Suprapubic skin (tissue), 4 donors: ENCODE measurements at places on chromosomes 1 and 21. TPM values are rescaled to one million over a fixed set of nuclear protein-coding genes. Genes with fewer than 3 reads are reported as not detected.

Gene USP16
- 30.0 TPM for total RNA-seq

Gene SPRR5
- 42.8 TPM for total RNA-seq

Gene TRABD2B
- 2.1 TPM for total RNA-seq

Gene NMNAT2
- 0.81 TPM for total RNA-seq

Gene LEPROT
- total RNA-seq, result 37.6 TPM

Gene TMEM81
- 4.7 TPM for total RNA-seq

DNA sequence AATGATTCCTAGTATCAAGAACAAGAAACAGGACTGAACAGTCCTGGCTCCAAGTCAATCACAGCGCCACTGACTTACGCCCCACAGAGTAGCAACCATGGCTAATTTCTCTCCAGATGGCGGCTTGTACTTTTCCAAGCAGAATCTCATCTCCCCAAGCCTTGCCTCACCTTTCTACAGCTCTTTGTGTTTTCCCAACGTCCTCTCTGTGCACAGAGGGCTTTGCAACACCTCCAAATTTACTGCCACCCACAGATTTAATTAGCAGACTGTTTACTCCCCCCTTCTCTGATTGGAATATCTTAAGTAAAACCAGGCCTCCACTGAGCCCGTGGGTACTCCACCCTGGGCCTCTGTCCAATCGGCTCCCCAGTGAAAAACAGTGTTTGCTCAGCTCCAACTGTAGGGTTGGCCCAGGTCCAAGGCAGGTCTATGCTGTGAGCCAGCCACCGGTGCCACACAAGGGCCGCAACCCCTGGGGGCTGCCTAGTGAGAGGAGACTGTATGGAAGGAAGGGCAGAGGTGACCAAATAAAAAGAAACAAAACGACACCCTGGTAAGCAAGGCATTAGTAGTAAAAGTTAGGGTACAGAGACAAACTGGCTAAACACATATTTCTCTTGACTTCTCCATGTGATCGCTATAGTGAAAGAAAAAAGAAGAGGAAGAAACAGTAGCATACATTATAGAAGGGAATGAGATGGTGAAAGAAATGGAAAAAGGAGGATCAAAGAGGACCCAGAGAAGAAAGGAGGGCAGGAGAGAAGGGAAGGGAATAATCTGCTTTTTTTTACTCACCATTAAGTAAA lies 128.4 kb upstream of the SOD1 start:
- DNase-seq, result no peak

DNA sequence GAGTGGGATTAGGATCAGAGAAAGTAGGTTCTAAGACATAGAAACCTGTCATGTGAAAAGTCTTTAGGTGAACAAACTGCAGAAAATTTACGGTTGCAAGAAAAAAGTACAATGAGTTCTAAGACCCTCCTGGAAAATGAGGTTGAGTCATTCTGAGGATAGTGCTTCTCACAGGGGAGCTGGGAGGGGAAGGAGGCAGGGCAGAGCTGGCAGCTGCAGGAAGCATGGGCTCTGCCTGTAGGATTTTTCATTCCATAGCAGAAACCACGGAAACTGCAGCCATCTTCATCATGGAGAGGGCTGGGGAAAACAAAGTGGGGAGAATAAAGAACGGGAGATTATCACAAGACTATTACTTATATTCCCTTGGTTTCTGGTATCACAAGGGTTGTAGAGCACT lies 25.8 kb upstream of the THEM4 start:
- DNase-seq, result no peak

DNA sequence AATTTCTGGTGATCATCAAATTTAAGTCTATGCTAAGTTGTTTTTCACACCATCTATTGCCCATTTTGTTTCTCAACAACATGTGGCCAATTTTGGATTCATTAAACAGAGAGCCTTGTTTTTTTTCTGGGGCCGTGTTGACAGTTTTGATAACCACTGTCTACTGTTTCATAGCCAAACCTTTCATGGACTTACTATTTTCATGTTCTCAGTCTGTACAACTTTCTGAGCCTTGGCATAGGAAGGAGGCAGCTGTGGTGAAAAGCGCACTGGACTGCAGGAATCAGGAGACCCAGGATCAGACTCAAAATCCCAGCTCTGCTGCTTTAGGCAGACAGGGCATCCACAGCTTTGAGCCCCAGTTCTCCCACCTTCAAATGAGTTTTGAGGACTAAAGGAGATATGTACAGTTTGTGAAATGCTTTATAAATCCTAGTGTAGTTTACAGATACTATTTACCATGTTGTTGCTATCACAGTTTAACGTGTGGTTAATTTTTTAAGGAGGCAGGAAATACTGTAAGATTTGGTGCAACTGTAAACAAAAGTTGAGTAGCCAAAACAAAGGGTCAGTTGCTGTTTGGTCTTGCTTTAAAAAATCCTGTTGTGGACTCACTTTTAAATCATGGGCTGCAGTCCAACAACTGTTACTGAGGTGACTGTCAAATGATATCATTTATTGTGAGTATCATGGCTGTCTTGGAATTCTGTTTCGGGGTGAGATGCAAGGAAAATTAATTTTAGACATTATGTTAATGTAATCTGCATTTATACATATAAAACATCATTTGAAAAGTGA lies 2.9 kb downstream of the MACO1 start:
- no peak for DNase-seq

DNA sequence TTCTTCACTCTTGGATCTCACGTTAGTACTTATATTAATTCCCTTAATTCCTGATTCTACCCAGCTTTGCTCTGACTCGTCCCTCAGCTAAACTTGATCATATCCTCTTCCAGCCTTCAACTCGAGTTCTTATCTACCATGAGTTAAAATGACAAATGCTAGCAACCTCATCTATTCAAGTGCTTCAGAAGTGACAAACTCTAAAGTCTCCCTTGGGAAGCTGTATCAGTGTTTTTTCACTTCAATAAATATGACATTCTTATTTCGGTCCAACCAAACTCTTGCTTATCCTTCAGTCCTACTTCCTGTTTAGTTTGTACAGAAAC lies 75.3 kb downstream of the FOXJ3 start:
- DNase-seq, result no peak

GRCh38 chr1:8281843-8282509 lies 35.9 kb upstream of the SLC45A1 start:
- DNase-seq, result no peak

- DNase-seq, result no peak
Measured at GRCh38 chr1:220925707-220926106, 46.5 kb downstream of the HLX start.

- DNase-seq, result no peak
Measured at GRCh38 chr1:173549813-173550212, 53.1 kb downstream of the SLC9C2 start.

DNA sequence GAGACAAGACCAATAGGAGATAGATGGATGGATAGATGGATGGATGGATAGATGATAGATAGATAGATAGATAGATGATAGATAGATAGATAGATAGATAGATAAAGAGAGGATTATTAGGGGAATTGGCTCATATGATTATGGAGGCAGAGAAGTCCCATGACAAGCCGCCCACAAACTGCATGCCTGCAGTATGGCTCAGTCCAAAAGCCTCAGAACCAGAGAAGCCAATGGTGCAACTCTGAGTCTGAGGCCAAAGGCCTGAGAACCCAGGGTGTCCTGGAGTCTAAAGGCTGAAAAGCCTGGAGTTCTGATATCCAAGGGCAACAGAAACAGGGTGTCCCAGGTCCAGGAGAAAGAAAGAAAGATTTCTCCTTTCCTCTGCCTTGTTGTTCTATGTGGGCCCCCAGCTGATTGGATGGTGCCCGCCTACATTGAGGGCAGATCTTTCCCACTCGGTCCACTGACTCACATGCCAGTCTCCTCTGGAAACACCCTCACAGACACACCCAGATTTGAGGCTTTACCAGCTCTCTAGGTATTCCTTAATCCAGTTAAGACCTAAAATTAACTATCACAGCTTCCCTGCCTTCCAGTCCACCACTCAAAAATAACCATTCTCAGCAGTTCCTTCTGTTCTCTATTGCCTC lies 39.6 kb upstream of the IRF2BP2 start:
- no peak for DNase-seq

DNA sequence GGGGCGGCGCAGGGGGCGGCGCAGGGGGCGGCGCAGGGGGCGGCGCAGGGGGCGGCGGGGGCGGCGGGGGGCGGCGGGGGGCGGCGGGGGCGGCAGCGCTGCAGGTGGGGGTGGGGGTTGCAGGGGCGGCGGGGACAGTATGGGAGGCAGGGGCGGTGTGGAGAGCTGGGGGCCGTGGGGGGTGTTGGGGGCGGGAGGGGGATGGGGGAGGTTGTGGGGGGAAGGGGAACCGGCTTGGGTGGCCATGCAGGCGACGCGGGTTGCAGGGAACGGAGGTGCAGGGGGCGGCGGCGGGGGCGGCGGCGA lies 13.0 kb upstream of the SLC19A1 start:
- no peak for DNase-seq

DNA sequence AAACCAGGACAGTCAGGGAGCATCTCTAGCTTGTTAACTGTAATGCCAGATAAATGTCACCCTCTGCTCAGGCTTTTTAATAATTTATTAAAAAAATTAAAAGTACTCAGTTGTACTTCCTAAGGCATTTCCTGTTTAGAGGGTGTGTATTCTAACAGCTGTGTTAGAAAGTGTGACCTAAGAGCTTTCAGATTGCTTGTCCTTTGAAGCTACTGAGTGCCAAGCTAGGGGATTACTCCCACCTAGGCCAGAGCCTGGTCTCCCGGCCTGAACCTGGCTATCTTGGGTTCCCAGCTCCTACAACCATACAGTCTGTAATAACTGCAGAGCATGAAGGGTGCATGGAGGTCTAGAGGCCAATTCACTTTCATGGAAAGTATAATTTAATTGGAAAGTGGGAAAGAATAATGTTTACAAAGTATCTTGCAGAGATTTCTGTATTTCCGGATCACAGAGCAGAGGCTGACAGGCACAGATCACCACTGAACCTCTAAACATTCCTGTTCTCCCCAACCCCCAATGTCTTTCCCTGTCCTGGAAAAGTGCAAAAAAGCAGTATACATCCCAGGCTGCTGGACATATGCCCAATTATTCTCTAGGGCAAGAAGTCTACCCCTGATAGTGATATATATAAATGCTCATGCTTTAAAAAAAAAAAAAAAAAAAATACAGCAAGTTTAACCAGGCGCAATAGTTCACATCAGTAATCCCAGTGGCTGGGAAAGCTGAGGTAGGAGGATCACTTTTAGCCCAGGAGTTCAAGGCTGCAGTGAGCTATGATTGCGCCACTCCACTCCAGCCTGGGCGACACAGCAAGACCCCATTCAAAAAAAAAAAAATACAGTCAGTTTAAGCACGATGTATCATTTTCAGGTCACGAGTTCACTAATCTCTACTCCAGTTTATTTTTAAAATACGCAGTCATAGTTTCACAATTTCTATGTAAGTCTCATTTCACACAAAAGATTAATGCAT lies 36.7 kb upstream of the RAP1A start:
- no peak for DNase-seq

GRCh38 chr1:54247863-54248515 lies 48.0 kb downstream of the MRPL37 start:
- DNase-seq, result no peak

DNA sequence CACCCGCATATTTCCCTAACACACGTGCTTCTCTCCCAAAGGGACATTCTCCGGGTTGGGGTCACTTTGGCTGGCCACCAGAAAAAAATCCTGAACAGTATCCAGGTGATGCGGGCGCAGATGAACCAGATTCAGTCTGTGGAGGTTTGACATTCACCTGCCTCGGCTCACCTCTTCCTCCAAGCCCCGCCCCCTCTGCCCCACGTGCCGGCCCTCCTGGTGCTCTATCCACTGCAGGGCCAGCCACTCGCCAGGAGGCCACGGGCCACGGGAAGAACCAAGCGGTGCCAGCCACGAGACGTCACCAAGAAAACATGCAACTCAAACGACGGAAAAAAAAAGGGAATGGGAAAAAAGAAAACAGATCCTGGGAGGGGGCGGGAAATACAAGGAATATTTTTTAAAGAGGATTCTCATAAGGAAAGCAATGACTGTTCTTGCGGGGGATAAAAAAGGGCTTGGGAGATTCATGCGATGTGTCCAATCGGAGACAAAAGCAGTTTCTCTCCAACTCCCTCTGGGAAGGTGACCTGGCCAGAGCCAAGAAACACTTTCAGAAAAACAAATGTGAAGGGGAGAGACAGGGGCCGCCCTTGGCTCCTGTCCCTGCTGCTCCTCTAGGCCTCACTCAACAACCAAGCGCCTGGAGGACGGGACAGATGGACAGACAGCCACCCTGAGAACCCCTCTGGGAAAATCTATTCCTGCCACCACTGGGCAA lies 59.1 kb downstream of the LACTBL1 start:
- DNase-seq, result no peak

- DNase-seq, result no peak
Measured at GRCh38 chr1:180230791-180231505, 884 bp downstream of the LHX4 start.
